ENCODE measurements at places on chromosomes 3 and 15. TPM values are rescaled to one million over a fixed set of nuclear protein-coding genes. Genes with fewer than 3 reads are reported as not detected.

ITIH1 gene
- not detected for total RNA-seq

DNA sequence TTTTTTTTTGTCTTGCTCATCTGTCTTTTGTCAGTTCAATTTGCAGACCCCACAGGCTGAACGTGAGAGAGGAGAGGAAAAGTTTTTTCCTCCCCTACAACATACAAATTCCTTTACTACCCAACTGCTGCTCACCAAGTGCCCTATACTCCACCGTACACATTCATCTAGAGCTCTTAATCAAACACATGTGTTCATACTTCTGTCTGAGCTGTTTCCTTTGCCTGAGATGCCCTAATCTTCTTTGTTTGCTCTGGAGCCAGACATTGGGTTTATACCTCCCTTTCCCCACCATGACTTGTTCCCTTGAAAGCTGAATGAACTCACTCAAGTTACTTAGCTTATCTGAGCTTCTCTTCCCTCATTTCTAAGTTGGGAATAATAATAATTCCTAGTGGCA, 122.7 kb upstream of the RASGRP1 start:
- no peak overlapping the region for H3K4me3 ChIP-seq
- H3K4me1 ChIP-seq, result peaks cover 94% of the 10 kb centered on the region
- peak overlapping the region; percentile 92 for H3K27ac ChIP-seq
- DNase-seq, result no peak
- no peaks in the 10 kb centered on the region for H3K27me3 ChIP-seq

DNA sequence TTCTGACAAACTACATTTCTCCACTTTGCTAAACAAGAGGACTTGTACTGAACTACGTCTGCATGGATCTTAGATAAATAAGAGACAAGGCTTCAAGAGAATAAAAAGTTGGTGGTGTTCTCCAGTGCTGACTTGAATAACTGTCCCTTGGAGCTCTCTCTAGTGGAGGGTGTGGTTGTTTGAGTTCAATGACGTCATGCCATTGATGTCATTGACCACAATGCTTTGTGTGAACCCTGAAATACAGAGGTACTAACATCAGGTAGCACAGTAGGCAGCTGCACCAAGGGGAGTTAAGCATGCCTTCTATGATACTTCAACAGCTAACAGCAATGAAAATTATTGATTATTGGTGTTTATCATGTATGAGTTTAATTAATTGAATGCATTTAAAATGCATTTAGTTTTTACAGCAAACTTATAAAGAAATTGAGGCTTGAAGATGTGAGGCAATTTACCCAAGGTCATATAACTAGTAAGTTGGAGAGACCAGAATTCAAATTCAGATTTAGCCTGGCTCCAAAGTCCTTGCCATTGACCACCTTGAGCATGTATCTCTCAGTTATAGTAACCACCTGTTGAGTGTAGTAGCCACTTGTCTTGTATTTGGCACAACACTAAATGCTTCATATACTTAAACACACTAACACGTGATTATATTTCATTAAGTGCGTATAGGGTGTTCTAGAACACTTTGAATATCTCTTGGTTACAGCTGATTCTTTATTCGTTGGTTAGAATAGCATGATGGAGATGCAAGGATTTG, 126.0 kb upstream of the ANKRD28 start:
- no peak overlapping the region for H3K4me3 ChIP-seq
- no peak for DNase-seq
- no peaks in the 10 kb centered on the region for H3K4me1 ChIP-seq

GRCh38 chr3:4980229-4981203, 1.3 kb downstream of the BHLHE40 start:
- no peaks in the 10 kb centered on the region for H3K27me3 ChIP-seq
- H3K36me3 ChIP-seq, result peaks cover 55% of the 10 kb centered on the region
- peak overlapping the region; percentile 87 for H3K4me3 ChIP-seq
- peak; percentile 95 for DNase-seq
- peaks cover 62% of the 10 kb centered on the region for H3K4me1 ChIP-seq

DNA sequence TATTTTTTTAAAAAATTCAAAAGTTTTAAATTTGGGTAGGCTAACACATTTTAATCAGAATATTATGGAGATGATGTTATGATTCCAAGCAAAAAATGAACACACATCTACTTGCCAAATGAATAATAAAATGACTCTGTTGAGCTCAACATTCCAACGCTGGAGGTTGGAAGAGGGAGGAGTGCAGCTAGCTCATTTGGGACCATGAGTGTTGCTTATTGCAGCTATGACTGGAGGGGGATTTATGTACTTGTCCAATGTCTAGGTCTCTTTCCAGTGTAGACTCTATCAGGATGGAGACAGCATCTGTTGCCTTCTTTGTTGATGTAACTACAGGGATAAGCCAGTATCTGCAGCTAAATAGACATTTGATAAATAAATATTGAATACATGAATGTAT, 310.6 kb downstream of the CACNA2D3 start:
- H3K27ac ChIP-seq, result no peak overlapping the region
- no peaks in the 10 kb centered on the region for H3K4me1 ChIP-seq
- no peak for DNase-seq
- no peaks in the 10 kb centered on the region for H3K27me3 ChIP-seq

DNA sequence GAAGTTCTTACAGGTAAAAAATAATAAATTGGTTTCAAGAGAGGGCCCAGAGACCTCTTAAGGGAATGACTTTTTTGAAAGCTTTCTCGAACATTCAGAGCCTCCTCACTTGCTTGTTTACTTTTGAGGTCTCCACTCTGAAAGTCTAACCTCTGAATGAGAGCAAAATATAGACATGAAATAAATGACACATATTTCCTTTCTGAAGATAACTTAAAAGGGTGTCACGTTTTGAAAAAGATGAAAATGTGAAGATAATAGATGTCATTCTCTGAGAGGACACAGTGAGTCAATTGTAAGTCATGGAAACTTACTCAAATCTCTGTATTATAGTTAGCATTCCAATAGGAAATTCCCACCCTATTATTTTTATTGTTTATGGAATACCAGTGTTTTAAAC, 44.6 kb downstream of the HACD2 start:
- H3K4me1 ChIP-seq, result peaks cover 19% of the 10 kb centered on the region
- no peaks in the 10 kb centered on the region for H3K27me3 ChIP-seq
- H3K27ac ChIP-seq, result peak overlapping the region; percentile 62

ABTB1 gene
- total RNA-seq, result 14.8 TPM

- H3K27ac ChIP-seq, result no peak overlapping the region
- peaks cover 5% of the 10 kb centered on the region for H3K36me3 ChIP-seq
- no peak overlapping the region for H3K4me3 ChIP-seq
- H3K27me3 ChIP-seq, result no peaks in the 10 kb centered on the region
Measured at GRCh38 chr3:52294320-52295150, 6.9 kb downstream of the GLYCTK start.

- DNase-seq, result no peak
- no peak overlapping the region for H3K27ac ChIP-seq
- no peaks in the 10 kb centered on the region for H3K36me3 ChIP-seq
Measured at GRCh38 chr3:8560366-8561007, 58.9 kb downstream of the LMCD1 start.

GRCh38 chr3:188270423-188270972, 116.5 kb downstream of the LPP start:
- H3K27me3 ChIP-seq, result no peaks in the 10 kb centered on the region
- H3K4me3 ChIP-seq, result no peak overlapping the region
- no peak overlapping the region for H3K27ac ChIP-seq

DNA sequence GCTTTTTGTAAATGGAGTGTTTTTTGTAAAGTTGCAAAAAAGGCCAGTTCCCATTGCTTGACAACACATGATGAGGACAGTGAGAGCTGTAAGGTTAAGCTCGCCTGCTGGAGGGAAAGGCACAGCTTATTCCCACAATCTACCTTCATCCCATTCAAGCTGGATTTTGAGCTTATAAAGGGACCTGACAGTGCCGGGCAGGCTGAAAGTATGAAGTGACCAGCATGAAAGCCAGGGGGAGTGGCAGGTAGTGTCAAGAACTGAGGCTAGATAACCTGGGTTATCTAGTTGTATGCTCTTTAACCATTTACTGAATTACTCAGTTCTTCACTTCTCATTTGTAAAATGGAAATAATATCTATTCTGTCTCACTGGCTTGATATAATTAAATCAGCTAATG, 52.3 kb upstream of the KPNA4 start:
- no peaks in the 10 kb centered on the region for H3K36me3 ChIP-seq
- peaks cover 37% of the 10 kb centered on the region for H3K27me3 ChIP-seq
- no peaks in the 10 kb centered on the region for H3K4me1 ChIP-seq
- H3K4me3 ChIP-seq, result no peak overlapping the region
- no peak for DNase-seq

Data from activated CD4-positive, alpha-beta memory T cell treated with anti-CD3 and anti-CD28 coated beads for 36 hours (primary cell).